ENCODE measurements at places on chromosomes 3 and 15.

DNA sequence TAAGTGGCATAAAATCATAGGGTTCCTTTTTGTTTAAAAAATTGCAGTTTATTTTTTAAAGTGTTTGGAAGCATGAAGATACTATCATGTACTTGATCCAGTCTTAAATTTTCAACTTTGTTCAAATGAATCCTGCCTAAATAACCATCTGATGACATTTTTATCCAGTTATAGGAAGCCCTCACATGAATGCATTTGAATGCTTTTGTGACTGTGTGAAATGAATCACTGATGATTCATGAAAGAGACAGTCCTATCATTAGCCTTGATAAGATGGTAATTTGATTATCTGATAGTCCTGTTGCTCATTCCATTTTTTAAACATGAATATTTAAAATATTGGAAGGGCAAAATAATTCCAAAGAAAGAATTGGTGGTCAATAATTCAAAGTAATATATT lies 401.9 kb upstream of the ROBO2 start:
- DNase-seq = no peak

GRCh38 chr3:174431717-174432116 lies 427.4 kb upstream of the NAALADL2 start:
- no peak for DNase-seq

GRCh38 chr15:57251941-57252340 lies 124.4 kb upstream of the CGNL1 start:
- peak; percentile 16 for DNase-seq

GRCh38 chr15:66734961-66735908 lies 33.2 kb downstream of the SMAD6 start:
- no peak for DNase-seq

GRCh38 chr15:71237456-71238188 lies 122.4 kb downstream of the THSD4 start:
- DNase-seq = peak; percentile 88

DNA sequence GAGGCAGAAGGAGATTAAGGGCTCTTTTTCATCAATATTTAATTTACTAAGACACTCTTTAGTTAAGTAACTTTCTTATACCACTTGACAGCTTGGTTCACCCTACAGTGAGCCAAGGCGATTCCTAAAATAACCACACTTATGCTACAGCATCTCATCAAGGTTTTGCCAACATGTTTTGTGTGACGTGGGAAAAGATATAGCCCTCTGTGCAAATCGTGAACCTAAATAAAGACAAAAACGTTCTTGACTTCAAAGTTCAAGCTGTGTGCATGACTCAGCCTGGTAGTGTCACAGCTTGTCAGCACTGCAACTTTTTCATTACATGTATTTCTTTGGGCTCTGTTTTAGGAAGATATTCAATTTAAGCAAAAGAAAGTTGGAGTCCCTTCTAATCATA lies 297.0 kb upstream of the EPHA3 start:
- no peak for DNase-seq

DNA sequence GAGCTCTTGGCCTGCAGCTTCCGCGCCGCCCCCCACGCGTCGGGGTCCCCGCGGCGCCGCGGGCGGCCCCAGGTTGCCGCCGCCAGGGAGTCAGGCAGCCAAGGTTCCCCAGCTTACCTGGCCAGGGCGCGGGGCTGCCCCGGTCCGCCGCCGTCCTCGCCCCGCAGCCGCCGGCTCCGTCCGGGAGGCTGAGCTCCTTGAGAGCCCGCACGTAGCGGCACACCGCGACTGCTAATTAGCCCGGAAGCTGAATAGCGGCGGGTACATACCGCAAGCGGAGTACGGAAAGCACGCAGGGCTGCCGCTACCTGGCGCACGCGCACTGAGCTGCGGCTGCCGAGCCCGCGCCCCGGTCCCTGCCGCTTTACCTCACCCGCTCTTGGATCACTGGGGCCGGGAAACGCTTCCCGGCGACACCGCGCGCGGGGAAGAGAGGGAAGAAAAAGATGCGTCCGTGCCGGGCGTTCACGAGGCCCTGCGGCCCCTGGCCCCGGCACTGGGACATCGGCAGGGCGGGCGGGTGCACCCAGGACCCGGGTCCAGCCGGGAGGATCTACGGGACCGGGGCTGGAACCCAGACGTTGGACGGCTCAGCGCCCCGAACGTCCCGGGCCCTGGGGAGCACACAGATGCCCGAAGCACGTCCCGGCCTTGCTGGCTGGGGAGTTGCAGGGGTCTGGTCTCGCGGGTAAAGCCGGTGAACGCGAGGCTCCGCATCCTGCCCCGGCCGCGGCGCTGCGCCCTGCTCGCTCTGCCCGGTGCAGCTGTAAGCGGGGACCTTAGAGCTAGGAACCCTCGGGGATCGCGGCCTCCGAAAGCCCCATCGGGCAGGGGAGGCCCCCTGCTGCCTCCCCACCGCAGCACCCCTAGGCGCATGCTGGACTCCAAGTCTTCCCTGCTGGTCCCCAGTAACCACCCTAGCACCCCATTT lies at the start of gene GOLGA8B:
TSS of gene GOLGA8B (minus strand) at position 253 of the 931 bp plus-strand sequence. CDS start 47,739 bp downstream, outside the sequence.
- no peak for DNase-seq

DNA sequence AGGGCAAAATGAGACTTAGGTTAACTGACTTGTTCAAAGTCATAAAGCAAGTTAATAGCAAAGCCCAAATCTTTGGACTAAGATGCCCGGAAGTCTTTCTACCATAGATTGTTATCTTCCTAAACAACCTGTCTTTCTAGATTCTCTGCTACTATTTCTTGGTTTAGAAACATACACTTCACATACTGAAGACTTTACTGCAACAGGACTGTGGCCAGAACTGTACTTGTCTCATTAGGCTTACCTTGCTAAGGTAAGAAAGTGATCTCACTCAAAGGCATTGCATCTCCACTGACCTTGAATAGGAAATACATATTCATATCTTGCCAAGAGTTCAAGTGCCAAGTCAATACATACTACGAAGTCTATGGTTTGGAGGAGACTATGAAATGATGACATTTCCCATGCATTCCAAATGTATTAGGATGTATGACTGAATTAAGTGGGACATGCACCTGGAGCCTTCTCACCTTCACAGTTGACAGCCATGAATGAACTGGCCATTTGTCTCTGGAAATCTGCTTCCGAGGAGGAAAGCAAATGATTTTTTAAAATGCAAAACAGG lies 5.0 kb downstream of the ZDHHC3 start:
- DNase-seq = no peak

DNA sequence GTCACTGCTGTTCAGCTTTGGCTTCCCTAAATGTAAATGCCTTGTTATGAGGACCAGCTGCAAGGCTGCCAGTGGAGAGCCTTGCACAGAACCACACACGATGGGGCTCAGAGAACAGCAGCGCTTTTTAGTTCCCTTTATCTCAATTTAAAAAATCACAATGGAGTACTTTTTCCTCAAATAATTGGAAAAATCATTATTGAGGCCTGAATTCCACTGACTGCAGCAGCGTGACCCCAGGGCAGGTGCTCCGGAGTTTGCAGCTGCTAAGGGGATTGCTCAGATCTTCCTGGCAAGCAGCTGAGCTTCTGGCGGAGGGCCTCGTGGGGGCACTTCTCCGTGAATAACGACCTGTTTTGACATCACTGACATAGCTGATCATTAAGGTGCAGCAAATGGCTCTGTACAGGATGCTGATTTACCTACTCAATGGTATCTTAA lies 245.6 kb upstream of the TRIM42 start:
- no peak for DNase-seq

DNA sequence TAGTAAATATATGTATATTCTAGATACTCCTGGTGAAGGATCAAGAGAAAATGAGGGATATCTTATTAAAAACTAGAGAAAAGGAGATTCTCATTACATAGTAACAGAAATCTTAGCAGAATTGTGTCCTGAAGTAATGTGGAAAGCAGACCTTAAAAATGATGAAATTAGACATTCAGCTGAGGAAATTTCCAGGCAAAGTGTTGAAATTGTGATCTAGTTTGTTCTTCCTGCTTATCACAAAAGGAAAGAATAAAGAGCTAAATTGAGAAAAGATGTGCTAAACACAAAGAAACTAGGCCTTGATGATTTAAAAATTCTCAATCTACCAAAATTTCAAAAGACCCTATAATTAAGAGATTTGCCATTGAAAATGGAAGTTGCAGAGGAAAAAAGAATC lies 362.6 kb upstream of the PLSCR5 start:
- no peak for DNase-seq

DNA sequence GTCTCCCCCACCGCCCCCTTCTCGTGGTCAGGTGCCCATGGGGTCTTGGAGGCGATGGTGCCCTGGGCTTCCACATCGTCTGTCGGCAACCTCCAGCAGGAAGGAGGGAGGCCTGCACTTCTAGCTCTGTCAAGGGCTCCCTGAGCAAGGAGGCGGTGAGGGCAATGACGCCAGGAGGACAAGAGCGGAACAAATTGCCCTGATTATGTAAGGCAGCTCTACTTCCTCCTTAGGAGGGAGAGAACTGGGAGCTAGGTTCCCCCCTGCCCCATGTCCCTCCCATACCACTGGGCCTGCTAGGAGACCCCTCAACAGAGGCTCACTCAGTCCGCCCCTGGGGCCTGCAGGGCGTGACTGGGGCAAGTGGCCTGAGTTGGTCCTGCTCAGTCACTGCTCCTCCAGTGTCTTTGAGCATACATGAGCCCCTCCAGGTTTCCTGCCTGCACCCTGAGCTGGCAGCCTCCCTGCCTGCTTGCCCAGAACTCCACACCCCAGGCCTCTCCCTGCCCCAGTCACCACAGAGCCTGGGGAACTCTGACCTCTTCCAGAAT lies 56.1 kb downstream of the CACNA2D2 start:
- DNase-seq = no peak

- DNase-seq = peak; percentile 10
These were observed 38.3 kb downstream of the SCAPER start for GRCh38 chr15:76866716-76867321.

DNA sequence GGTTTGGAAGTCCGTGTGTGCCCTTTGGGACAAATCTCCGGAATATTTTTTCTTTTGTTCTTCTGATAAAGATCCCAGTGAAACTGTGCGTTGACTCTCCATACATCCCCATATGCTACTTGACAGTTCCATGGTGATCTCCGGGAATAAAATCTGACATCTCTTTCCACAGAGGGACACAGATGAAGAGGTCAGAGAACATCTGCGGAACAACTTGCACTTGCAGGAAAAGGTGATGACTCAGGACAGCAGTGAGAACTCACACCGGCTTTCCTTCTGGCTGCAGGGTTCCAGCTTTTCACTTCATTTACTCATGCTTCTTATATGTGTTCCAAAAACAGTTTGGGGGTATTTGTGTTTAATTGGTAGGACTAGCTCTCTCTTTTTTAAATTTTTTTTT lies 157.5 kb upstream of the CHRM5 start:
- no peak for DNase-seq

GRCh38 chr3:12349895-12350811 lies 61.3 kb downstream of the PPARG start:
- no peak for DNase-seq

GRCh38 chr3:109926376-109926775 lies 589.0 kb upstream of the DPPA4 start:
- DNase-seq = no peak

DNA sequence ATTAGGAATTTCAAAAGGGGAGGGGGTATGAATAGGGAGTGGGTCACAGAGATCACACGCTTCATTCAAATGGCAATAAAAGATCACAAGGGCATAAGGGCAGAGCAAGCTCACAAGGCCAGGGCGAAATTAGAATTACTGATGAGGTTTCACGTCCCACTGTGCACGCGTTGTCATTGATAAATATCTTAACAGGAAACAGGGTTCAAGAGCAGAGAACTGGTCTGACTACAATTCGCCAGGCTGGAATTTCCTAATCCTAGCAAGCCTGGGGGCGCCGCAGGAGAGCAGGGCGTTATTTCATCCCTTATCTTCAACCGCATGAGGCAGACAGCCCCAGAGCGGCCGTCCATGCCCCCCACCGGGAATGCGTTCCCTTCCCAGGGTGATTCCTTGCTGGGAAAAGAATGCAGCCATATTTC lies 18.1 kb upstream of the SMCO1 start:
- no peak for DNase-seq

GRCh38 chr15:60583946-60584345 lies 105.0 kb upstream of the ICE2 start:
- no peak for DNase-seq

DNA sequence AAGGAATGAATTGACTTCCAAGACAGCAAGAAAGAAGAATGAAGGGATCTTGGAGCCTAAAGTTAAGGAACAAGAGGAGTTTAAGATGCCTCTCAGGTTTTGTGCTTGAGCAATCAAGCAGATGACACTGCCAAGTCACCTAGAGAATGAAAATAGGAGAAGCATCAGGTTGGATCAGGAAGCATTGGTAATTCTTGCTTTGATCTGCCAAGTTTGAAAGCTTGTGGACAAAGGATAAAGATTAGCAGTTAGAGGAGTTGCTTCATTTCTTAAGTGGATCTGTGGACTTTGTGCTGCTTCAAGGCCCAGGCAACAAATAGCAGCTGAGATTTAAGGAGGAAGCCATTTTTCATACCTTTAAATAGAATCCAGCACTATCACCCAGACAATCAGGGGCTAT lies 35.6 kb downstream of the FRMD5 start:
- DNase-seq = no peak

DNA sequence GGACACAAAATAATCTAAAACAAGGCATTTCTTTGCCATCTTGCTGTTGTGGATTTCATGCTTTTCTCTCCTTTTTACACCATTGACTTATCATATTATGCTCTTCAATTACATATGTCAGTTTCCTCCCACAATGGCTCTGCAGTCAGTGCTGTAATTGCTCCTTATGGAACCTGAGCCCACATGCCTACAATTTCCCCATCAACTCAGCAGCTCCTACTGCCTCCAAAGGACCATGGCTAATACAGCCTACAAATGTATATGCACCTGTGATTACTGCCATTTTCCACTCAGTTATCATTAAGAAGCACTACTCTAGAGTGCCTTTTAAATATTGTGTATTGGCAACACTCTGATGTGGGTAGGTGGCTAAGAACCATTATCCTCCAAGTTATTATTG lies 30.8 kb downstream of the RTP4 start:
- DNase-seq = no peak

DNA sequence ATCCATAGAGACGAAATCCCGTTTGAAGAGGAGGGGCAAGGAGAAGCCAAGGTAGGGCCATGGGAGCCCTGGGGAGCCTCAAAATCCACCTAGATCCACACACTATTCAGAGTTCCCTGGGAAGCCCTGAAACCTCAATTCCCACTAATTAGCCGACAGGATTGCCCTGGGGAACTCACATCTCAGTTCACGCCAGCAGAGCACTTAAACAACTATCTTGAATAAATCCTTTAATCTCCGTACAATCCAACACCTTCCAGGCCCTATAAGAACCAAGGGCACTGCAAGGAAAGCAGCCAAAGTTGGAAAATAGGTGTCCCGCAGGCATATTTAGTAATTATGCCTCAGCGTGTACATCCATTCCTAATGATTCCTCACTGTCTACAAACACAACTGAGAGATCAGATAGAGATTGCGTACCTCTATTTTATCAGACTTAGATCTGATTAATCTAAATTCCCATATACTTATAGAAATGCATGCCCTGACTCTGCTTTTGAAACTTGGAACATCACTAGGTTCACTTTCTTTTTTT lies 25.6 kb upstream of the EIF4A2 start:
- DNase-seq = no peak

DNA sequence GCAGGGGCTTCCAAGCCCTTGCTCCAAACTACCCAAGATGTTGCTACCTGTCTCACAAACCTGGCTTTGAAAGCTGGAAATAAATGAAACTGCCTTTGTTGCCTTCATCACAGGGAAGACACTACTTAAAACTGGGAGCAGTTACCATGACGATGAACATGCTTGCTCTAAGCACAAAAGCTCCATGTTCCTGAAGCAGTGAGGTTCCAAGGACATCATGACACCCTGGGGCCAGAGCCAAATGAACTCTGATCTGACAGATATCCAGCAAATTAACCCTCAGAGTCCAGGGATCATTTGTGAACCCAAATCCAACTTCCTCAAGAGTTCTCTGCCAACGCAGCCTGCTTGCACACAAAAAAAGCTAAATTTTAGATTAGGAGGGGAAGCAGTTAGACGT lies 10.7 kb downstream of the TRAIP start:
- no peak for DNase-seq

Data from AG04449 (cell line).